ENCODE measurements at places on chromosomes 2 and 18.

DNA sequence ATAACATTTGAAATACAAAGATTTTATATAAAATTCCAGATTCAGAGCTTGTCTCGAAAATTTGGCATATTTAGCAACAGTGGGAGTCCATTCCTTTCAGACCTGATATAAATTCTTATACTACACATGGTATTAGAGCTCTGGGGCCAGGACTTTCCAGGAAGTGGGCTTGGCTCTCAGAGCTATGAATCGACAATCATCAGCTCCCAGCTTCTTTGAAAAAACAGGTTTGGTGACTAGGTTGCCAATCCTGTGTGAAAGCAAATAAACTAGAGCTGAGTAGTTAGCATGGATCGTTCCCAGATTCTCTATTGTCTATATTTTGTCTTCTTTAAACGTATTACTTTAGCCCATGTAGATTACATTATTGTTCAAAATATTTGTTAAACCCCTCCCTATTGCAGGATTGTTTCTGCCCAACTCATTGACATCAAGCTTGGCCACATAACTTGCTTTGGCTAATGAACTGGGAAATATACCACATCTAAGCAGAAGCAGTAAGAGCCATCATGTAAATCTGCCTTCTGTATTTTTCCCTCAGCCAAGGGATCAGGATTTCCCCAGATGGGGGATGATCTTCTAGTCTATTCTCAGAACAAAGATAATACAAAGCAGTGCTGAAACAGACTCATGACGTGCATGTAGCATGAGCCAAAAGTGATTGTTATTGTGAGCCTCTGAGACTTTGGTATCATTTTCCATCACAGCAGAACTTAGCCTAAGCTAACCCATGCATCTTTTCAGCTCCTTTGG is 105.4 kb downstream of the KCNH7 start:
- no peak for DNase-seq

DNA sequence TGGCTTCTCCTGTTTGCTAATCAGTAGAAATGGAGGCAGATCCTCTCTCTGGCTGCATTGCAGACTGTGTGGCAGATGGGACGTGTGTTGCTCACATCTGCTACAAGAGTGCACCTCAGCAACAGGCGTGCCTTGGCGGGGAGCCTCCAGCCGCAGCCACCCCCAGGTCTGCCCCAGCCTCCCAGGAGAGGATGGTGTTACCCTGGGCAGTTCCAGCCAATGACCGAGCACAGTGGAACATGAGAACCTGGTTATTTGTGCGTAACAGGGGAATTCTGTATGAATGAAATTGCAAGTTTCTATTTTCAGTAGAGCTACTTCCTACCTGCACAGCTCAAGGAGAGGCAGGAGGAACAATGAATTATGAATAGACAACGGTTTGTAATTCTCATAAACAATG is 130.6 kb upstream of the CBLN2 start:
- no peak for DNase-seq

- no peak for DNase-seq
Measured at GRCh38 chr2:120913972-120914838, 178.5 kb downstream of the GLI2 start.

- no peak for DNase-seq
Measured at GRCh38 chr2:187552381-187552780, 1.9 kb downstream of the TFPI start.

GRCh38 chr2:72023678-72024390 is 123.8 kb downstream of the CYP26B1 start:
- no peak for DNase-seq

- DNase-seq = no peak
Measured at GRCh38 chr2:73652348-73652747, 10.1 kb upstream of the NAT8 start.

DNA sequence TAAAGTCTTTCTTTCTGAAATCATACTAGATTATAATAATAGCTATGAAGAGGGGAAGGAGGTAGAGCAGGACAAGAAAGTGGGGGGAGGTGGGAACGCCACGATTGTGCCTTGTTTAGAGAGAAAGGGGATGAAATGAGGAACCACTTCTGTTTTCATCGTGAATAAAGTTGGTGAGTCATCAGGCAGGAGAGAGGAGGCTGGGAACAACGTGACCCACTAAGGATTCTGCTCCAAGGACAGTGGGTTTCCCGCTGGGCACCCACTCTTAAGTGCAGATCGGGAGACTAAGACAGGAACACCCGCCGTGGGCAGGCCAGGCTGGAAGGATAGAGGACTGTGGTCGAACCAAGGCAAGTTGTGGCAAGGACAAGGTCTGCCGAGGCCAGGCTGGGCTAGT is 158.2 kb downstream of the L3MBTL4 start:
- no peak for DNase-seq

DNA sequence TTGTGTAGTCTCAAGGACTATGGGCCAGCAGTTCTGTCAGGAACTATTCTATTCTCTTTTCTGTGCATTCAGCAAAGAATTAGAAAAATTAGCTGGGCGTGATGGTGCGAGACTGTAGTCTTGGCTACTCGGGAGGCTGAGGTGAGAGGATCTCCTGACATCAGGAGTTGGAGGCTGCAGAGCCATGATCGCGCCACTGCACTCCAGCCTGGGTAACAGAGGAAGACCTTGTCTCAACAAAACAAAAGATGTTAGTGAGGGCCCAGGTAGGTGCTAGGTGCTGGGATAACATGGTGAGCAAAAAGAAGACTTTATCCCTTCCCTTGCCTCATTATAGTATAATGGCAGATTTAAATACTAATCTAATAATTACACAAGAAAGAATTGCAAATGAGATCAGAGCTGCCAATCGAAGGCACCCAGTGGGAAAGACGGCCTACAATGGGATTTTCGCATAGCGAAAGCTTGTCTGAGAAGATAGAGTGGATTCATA is 447 bp upstream of the MRPL19 start:
- no peak for DNase-seq

GRCh38 chr2:37848451-37848850 is 76.6 kb upstream of the RMDN2 start:
- no peak for DNase-seq

Data from GF-D8 (cell line).